IMR-90 (cell line): ENCODE measurements at places on chromosomes 3 and 15. TPM values are rescaled to one million over a fixed set of nuclear protein-coding genes. Genes with fewer than 3 reads are reported as not detected.

NOX5 gene
- total RNA-seq: under 0.01 TPM in 1 of 2 replicates, not detected in the other

TERC gene
- total RNA-seq: 17.8 and 57.0 TPM in 2 replicates

TIMP4 gene
- total RNA-seq: 0.54 and 0.56 TPM in 2 replicates

CHST2 gene
- 0.90 and 1.1 TPM in 2 replicates for total RNA-seq

PLSCR5 gene
- total RNA-seq: not detected in 2 replicates

DNA sequence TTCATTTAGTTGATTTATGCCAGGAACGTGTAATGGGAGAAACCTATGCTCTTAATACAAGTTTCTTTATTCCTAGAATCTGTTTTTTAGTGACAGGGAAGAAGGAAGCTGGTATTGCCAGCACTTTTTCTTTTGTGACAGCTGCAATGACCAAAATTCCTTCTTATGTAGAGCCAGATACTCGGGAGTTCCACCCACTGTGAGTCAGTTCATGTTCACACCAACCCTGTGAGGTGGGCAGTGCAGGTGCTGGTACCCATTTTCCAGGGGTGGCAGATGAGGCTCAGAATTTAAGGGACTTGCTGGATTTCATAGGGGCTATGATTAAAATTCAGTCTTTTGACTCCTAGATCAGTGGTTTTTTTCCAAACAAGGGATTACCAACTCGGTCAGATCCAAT lies 34.7 kb downstream of the OXNAD1 start:
- no peak for DNase-seq

DNA sequence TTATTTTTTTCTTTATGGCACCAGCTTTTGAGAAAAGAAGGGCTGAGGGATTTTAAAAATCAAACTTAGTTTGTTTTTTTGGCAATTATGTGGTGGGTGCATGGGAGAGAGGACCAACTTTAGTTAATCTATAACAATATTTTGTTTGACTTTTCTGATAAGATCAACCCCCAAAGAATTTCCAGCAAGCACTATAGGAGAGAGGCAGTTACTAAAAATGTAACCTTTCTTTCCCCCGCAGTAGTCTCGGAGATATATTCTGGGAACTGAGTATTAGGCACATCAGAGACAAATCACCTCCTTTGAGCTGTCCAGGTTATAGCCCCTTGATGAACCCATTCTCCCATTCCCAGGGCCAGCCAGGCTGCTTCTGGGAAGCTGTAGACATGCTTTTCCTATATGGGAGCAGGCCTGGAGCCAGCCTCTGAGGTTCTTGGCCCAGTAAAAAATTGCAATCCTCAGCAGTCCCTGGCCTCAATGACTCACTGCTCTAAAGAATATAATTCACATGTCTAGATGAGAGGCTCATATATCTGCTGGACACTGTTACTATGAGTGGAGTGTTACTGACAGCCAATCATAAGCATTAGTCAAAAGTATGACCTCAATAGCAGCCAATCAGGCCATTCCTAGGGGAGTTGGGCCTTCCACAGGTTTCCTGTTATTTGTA lies 138.3 kb upstream of the AGBL1 start:
- no peak for DNase-seq

GRCh38 chr15:59923508-59923907 lies 80.6 kb upstream of the FOXB1 start:
- DNase-seq: no peak
